ENCODE measurements at places on chromosomes 2 and 18. TPM values are rescaled to one million over a fixed set of nuclear protein-coding genes. Genes with fewer than 3 reads are reported as not detected.
A peak's percentile ranks its signal among the peaks of the same experiment; 100 is the strongest.

The IL36B gene
- total RNA-seq = not detected

The NEU2 gene
- total RNA-seq = not detected

The IL1R2 gene
- total RNA-seq = 3.3 TPM

The CCDC142 gene
- total RNA-seq = 31.4 TPM

The IL1B gene
- total RNA-seq = not detected

The ATP9B gene
- 47.1 TPM for total RNA-seq

The ABCG5 gene
- total RNA-seq = not detected

The AMER3 gene
- 0.08 TPM for total RNA-seq

The SCYGR4 gene
- total RNA-seq = not detected

- DNase-seq = no peak
Observed at GRCh38 chr2:26438926-26439325, 37.2 kb downstream of the DRC1 start.

- peak; percentile 63 for DNase-seq
Observed at GRCh38 chr2:20106746-20107145, 55.3 kb upstream of the LAPTM4A start.

- no peak for DNase-seq
Observed at GRCh38 chr2:40225670-40226210, 226.2 kb downstream of the SLC8A1 start.

DNA sequence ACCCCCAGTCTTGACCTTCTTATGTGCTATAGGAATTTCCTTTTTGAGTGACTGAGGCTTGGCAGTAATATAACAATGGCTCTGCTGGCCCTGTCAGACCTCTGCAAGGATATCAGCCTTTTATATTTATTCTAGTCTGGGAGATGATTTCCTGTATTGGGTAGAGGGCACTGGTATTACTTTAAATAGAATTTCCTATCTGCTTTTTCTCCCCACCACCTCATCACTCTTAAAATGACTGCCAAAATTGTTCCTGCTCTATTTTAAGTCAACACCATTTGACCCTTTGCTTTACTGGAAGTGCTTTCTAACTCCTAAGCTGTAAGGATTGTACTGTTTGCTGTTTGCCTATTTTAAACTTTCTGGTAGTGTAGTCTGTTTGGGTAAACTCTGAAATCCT lies 658.4 kb upstream of the FSHR start:
- no peak for DNase-seq

- no peak for DNase-seq
Observed at GRCh38 chr2:102093662-102094061, 48.9 kb upstream of the IL1R1 start.

DNA sequence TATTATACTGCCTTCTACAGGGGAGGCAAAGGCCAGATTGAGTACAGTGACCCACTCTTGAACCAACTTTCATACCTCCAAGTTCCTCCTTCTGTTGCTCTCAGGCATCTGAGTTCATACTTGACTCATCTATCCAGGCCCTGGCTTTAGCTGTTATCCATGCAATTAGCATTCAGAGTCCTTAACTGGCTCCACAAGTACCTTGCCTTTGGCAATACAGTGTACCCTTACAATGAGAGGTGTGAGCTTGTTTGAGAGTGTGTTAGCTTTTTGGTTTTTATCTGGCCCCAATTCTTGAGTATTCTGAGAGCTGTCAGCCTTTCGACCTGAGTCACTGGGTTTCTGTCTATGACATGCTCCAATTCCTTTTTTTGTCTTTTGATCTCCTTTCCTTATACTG lies 60.2 kb downstream of the EHD3 start:
- DNase-seq = no peak

- DNase-seq = no peak
Observed at GRCh38 chr2:74006459-74006858, 21.7 kb downstream of the TET3 start.

GRCh38 chr18:41009926-41010325 lies 945.1 kb upstream of the PIK3C3 start:
- DNase-seq = no peak

DNA sequence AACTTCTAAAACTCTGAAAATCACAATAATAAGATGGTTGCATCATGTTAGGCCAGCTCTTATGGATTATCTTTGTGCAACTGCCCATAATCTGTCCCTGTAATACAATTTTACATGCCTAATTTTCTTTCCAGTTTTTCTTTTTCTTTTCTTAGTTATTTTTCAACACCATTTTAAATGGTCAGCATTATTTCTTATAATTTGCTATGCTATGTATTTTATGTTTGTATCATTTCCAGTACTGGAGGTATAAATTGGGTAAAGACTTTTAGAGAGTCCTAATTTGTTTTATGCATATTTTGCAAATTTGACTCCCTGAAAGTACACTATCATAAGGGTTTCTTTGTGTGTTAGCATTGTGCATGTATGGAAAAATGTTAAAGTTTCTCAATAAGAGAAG lies 333.0 kb downstream of the CCDC178 start:
- DNase-seq = no peak

DNA sequence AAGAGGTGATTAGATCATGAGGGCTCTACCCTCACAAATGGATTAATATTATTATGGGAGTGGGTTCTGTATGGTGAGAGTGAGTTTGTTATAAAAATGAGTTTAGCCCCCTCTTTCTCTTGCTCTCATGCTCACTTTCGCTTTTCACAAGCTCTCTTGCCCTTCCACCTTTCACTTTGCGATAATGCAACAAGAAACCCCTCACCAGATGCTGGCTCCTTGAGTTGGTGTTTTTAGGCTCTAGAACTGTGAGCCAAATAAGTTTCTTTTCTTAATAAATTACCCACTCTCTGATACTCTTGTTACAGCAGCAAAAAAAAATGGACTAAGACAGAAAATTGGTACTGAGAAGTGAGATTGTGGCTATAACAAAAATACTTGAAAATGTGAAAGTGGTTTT lies 106.5 kb downstream of the EHBP1 start:
- no peak for DNase-seq

DNA sequence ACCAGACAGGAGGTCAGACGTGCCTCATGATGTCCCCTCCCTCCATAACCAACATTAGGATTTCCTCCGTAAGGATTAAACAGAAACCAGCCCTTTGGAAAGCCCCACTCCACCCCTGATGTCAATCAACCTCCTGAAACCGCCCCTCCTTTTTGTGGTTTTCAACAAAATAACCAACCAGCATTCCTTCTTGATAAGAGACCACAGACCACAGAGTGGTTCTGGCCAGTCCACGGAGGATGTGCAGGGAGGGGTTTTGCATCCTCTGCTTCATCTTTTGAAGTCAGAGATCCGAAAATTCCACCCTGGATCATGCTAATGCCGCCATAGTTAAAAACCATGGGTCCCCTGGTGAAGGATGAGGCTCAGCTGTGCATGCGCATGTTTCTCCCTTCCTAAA lies 180.0 kb upstream of the CCDC150 start:
- DNase-seq = no peak

- no peak for DNase-seq
Observed at GRCh38 chr2:240836781-240837467, 16.9 kb upstream of the KIF1A start.

- no peak for DNase-seq
Observed at GRCh38 chr2:118050386-118050785, 36.5 kb upstream of the CCDC93 start.

- no peak for DNase-seq
Observed at GRCh38 chr2:73135236-73135635, 22.5 kb upstream of the RAB11FIP5 start.

DNA sequence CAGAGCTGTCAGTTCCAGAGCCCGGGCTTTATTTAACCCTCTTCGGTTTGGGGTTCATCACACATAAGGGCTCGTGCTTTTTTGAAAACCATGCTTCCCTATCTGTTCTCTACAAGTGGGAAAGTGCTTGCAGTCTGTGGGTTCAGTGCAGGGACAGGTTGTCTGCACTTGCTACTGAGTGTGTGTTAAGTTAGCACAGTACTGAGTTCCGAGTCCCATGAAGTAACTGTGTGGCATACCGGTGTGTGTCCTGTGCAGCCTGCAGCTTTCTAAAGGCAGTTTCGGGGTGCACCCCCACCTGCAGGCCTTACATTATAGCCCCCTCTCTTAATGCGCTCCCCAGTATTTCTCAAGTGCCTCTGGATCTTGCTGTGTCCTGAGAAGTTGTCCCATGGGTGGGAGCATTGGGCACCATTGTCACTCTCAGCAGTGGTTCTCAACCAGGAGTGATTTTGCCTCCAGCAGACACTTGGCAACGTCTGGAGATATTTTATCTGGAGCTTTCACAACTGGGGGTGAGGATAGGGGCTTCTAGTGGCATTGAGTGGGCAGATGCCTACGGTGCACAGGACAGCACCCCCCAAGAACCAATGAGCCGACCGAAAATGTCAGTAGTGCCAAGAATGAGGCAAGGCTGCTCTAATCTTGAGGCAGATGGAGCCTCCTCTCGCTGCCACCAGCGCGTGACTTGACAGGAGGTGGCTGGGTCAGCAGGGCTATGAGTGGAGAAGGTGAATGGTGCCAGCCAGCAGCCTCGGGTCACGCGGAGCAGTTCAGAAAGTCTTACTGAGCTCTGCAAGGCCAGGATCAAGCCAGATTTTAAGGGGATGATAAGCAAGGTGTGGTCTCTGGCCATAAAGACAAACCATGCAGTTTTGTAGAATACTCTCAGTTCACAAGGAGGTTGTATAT lies 152.2 kb downstream of the SMAD7 start:
- peak; percentile 97 for DNase-seq

GRCh38 chr2:120893811-120894584 lies 158.3 kb downstream of the GLI2 start:
- DNase-seq = no peak

All from thyroid gland (tissue), 4 donors.